ACHN (cell line): ENCODE measurements at places on chromosomes 6 and 20.
A peak's percentile ranks its signal among the peaks of the same experiment; 100 is the strongest.

DNA sequence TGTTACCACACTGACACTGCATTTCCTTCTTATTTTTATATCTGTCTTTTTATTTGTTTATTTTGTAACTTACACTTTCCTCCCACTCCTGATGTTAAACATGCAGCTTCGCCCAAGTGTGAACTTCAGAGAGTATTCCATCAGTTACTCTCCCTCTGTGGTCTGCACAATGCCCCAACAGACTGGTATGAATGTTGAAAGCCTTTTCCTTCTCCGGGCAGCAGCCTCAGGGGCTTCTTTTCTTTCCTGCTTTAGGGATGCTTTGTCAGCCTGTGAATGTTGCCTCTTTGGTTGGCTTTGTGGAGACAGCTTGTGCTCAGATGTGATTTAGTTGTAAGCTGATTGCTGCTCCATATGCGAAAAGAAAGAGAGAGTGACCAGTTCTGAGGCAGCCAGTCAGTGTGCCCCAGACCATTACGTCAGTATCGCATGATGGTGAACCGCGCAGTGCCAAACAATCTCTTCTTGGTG, 44.0 kb downstream of the SMPDL3A start:
- no peak for DNase-seq

- DNase-seq, result no peak
Measured at GRCh38 chr20:23019403-23019802, 15.7 kb upstream of the SSTR4 start.

DNA sequence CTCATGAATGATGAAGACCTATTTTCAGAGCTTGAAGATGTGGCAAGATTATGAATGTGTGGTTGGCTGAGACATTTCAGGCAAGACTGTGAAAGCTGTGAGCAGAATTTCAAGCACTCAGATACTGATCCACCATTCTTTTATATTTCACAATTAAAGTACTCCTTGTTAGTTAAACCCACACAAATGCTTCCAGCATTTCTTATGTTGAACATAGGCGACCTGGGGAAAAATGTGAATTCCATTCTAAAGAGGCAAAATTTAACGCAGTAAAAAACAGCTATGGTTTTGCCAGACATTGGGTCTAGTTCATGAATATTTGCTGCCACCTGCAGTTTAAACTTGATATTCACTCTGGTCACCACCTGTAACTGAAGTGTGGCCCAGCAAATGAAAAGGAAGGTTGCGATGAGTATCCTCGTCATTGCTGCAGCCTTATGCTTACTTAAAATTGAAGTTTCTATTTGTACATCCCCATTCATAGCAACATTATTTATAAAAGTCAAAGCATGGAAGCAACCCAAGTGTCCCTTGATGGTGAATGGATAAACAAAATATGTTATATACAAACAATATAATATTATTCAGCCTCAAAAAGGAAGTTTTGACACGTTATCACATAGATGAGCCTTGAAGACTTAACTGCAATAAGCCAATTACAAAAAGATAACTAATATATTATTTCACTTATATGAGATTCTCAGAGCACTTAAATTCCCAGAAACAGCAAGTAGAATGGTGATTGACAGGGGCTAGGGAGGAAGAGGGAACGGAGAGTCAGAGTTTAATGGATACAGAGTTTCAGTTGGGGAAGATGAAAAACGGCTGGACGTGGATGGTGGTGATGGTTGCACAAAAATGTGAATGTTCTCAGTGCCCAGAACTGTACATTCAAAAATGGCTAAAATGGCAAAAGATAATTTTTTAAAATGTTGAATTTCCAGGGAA, 32.4 kb upstream of the FAM184A start:
- peak; percentile 59 for DNase-seq

- DNase-seq, result no peak
Measured at GRCh38 chr20:51889466-51889865, 87.1 kb upstream of the SALL4 start.
